ENCODE measurements at places on chromosomes 11 and 22.

DNA sequence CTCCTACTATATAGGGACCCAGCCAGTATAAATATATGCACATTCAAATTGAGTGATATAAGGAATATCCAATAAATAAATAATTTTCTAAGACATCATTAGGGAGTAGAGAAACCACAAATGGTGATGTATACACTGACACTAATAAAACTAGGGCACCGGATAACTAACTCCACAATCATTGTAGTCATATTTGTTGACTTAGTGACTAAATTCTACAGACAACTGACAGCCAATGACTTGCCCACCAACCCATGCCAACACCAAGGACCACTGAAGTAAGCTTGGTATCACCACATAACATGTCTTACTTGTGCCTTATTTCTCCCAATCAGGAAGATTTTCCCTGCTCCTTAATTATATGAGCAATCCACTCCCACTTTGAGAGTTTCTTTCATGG lies 139.6 kb upstream of the TRPC6 start:
- DNase-seq, result no peak

DNA sequence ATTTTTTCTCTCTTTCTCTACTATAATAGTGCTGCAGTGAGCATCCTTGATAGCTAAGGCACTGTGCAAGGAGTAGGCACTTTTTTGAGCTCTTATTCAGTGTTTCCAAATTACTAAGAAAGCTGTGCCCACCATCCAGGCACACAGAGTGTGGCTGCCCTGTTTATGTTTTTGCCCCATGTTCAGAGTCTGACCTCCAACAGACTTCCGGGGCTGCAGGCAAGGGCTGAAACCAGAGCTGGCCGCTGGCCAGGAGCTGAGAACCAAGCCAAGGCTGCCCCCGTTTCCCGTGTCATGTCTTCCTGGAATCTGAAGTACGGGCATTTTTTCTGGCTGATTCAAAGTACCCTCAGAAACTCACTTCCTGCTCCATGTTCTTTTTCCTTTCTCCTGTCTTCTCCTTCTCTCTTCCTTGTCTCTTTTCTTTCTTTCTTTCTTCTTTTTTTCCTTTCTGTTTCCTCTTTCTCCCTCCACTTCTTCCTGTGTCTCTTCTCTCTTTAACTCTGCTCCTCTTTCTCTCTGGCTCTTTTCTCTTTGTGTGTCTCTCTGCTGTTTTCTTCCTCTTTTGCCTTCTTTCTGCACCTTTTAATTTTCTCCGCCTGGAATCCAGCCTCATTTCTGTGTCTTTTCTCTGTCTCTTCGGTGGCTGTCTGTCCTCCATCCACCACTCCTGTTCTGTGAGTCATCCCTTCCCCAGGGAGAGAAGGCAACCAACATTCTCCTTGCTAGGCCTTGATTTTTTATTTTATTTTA lies 17.0 kb upstream of the KCTD14 start:
- no peak for DNase-seq

- no peak for DNase-seq
Observed at GRCh38 chr11:107457205-107457557, 444 bp downstream of the CWF19L2 start.

DNA sequence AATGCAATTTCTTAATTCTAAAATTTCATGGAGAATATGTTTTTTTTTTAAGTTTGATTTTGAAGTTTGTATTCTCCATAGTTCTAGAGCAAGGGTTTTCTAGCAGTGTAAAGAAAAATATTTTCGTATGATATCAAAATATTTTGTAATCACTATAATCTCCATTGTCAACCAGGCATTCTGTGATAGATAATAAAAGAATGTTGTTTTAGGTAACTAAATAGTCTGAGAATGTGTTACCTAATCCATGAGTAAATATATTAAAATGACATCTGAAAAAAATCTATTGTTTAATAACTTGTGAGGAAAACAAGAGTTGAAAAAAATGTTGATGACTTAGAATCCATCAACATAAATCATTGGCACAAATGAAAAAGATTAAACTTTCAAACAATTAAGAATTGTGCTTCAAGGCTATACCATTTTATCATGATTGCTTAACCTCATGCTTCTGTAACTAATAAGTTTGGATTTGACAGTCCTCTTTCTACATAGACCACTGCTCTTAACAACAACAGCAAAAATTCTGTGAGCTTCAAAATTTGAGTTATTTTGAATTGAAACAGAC lies 2211.8 kb downstream of the LRRC4C start:
- no peak for DNase-seq

DNA sequence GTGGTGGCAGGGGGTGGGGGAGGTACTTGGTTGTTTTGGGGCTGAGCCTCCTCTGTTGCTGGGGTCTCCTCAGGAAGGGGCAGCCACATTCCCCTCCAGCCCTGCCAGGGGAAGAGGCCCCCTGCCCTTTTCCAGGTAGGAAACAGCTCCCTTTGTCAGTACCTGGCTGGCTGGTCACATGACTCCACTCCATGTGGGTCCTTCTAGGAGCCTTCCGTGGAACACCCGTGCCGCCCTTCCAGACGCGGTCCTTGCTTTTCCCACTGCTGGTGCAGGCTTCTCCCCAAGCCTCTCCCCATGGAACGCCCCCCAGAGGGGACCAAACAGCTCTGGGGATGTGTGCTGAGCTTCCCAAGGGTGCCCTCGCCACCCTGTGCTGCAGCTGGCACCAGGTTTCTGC lies 19.9 kb downstream of the IFT27 start:
- no peak for DNase-seq
